ENCODE measurements at places on chromosomes 6 and 20.

DNA sequence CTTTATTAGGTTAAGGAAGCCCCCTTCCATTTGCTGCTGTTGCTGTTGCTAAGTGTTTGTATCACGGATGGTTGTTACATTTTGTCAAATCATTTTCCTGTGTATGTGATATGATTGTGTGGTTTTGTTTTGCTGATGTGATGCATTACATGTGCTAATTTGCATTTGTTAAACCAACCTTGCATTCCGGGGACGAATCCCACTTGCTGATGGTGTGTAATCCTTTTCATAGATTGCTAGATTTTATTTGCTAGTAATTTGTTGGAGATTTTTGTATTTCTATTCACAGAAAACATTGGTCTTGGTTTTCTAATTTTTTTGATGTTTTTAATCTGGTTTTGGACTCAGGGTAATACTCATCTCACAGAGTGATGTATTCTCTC, 167.8 kb downstream of the WDR27 start:
- no peak for DNase-seq

DNA sequence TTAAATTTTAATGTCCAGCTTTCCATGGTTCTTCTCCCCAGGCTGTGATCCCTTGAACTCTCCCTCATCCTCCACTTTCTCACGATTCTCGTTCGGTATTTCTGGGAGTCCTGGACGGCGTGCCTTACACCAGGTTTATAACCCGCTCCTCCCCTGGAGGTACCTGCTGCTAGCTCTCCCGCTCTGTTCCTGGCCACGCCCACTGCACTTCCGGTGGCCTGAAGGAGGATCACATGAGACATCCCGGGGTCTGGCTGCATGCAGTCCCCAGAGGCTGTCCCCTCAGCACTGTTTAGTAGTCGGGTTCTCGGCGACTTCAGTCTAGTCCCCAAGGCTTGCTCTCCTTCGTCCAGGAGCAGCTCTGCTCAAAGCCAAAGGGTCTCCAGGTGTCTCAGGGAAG, 28.4 kb upstream of the GCLC start:
- DNase-seq = no peak

DNA sequence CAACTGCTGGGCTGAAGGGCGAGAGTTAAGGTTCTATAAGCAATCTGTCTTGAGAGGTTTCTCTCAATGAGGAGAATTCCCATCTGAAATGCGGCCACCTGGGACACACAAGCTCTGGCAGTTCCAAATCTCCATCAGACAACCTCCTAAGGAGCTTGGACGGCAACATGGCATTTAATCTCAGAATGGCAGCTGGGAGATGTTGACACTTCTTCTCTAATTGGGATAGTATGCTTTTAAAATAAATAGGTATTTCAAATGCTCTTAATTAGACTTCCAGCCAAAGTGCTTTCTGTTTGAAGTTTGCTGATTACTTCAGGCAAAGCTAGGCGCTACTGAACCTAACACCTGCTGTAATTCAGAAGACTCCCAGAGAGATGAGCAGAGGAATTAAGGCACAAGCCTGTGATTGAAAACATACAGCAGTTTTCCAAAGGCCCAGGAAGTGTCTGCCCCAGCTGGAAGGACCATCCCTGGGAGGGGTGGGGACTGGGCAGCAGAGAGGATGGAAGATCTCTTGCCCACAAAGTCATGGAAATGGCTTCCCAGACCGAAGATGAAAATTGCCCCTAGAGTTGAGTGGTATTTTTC, 59.1 kb upstream of the KCNK16 start:
- DNase-seq = no peak

DNA sequence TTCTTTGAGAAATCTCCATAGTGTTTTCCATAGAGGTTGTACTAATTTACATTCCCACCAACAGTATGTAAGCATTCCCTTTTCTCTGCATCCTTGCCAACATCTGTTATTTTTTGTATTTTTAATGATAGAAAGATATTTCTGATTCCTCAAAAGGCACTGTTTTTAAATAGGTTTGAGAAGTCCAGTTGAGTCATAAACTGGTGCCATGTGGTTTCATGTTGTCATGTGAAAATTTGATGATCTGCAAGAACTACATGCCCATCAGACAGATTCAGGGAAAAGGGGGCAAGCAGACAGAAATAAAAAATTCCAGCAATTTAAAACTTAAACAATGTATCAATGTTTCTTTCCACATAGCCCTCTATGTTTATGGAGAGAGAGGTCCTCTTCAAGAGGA, 227.5 kb downstream of the KCNQ5 start:
- no peak for DNase-seq

DNA sequence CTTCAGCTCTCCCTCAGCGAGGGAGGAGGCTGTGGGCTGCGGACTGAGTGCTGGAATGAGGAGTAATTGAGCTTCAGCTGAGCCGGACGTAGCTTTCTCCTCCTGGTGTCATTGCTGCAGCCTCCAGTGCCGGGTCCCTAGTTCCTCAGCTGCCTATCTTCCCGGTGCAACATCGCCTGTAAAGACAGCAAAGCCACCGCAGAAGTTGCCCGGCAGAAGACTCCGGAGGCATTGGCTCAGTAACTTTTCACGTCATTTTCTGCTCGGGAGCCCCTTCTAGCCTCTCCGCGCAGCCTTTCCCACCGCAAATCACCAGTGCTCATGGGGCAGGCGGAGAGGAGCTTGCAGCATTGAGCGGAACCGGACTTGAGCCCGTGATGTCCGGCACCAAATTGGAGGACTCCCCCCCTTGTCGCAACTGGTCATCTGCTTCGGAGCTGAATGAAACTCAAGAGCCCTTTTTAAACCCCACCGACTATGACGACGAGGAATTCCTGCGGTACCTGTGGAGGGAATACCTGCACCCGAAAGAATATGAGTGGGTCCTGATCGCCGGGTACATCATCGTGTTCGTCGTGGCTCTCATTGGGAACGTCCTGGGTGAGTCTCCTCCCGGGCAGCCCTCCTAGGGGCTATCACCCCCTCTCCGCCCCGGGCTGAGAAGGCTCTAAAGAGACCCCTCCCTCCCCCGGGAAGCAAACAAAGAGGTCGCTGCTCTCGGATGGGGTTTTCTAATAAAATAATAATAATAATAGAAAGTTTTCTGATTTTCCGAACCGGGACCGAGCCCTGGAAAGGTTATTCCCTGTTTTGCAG, at the start of gene HCRTR2:
HCRTR2 (plus strand) TSS at position 305 of the 816 bp plus-strand sequence; CDS start at position 378, 73 bp downstream.
- DNase-seq = no peak

- no peak for DNase-seq
Measured at GRCh38 chr6:25660512-25660911, 8.5 kb downstream of the SCGN start.

Measured in stimulated activated CD8-positive, alpha-beta memory T cell treated with anti-CD3 and anti-CD28 coated beads, Interleukin-7, amount 100 ng/mL, for 24 hours (primary cell).